Fibroblast of skin of back (primary cell): ENCODE measurements at places on chromosomes 3 and 15.

DNA sequence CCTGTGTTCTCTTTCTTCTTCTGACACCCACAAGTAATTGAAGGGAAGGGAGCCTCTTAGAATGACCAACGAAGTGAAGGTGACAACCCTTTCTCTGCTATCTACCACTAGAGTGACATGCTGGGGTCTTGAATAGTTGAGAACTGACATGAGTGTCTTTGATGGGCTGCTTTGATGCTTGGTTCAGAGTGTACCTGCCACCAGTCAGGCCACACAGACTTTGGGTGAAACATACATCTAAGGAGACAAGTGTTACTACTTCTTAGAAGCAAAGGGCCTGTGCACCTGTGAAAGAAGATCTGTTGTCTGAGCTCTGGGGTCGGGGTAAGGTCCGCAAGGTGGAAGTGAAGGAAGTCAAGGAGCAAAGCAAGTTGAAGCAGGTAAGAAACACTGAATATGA lies 1040.7 kb upstream of the CFAP20DC start:
- DNase-seq: no peak

DNA sequence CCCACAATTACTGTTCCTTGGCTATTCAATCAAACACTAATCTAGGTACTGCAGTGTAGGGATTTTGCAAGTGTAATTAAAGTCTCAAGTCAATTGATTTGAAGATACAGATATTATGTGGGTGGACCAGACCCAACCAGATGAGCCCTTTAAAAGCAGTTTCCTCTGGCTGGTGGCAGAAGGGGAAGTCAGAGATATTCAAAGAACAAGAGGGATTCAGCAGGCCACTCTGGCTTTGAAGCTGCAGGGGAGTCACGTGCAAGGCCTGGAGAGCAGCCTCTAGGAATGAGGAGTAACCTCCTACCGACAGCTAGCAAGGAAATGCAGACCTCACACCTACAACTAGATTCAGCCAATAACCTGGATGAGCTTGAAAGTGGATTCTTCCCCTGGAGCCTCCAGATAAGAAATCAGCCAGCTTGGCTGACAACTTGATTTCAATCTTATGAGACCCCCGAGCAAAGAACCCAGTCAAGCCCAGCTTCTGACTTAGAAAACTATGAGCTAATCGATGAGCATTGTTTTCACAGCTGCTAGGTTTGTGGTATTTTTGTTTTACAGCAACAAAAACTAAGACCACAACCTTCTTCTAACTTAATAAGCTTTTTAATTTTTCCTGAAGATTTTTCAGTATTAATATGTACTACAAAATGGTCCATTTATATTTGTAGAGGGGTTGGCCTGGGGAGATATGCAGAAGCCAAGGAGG lies 13.4 kb downstream of the HACD2 start:
- DNase-seq: no peak

- no peak for DNase-seq
These were observed 576.4 kb upstream of the TBL1XR1 start for GRCh38 chr3:177773717-177774116.

DNA sequence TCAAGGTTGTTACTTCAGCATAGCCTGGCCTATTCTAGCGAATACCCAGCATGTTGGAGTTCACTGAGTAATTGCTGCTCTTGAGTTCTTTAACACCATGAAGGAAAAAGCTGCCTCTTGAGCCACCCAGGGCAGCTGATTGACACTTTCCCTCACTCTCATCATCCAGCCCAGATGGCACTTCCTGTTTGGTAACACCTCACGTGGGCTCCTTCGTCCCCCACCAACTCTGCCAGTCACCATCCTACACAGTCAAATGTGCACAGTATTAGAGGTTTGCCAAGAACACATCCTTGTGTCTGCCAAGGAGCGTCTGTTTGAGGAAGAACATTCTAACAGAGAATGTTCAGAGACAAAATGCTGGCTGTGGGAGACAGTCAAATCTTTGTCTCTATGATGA lies 266.3 kb downstream of the RPLP1 start:
- no peak for DNase-seq

- peak; percentile 94 for DNase-seq
These were observed 44.1 kb downstream of the UMPS start for GRCh38 chr3:124774327-124774718.

DNA sequence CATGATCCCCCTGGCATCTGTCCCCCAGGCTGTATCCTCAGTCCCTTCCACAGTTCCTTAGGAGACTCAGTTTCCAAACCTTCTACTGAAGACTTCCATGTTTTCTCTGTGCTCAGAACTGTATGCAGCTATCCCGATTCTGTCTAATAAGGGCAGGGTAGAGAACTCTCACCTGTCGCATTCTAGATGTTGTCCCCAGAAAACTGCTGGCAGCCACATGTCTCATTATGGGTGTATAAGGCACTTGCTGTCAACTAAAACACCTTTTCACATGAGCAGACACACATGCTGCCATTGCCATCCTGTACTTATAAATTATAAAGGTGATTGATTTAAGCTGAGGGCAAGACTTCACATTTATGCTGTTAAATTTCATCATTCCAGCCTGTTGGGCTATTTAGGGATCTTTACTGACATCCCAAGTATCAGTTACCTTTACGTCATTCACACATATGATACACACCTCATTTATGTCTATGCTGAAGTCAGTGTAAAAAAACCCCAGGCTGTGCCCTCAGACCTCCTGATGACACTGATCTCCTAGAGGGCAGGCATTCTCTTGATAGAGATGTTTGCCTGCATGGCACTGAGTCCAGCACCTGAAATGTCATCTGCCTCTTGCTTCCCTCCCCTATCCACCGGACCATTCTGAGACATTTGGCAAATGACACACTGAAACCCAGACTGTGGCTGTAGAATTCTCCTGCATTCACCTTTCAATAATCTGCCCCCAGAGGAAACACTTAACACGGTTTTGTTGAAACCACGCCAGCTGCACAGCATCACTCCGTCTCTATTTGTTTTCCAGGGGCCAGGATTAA lies 35.8 kb downstream of the BTD start:
- no peak for DNase-seq

DNA sequence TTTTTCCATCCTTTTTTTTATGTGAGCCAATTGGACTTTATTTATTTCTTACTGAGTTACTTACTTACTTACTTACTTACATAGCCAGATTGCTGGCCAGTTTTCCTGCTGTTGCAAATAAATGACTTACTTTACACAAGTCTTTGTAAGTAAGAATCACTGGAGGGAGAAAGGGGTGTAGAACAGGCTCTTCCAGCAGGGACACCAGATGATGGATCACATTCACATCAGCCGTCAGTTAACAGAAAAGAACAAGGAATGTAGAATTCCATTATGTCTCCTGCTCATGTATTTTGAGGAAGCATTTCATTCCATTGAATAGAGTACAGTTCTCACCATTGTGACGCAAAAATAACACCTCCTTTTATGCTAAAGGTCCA lies 188.6 kb downstream of the FNDC3B start:
- no peak for DNase-seq

DNA sequence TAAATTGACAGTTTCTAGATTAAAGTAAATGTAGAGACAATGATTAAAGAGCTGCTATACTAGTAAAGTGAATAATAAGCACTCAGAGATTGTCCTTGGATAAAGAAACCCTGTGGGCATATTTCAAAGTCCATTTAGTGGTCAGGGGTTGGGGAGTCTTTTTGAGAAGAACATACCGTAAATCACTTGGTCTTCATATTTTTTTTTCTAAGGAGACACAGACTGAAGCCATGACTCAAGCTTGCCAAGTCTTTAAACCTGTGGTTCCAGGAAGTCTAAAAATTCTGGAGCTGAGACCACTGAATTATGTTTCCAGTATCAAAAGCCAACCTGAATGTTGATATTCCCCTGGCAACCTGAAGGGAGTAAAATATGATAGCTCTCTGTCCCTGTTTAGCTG lies 171.0 kb downstream of the TPRG1 start:
- no peak for DNase-seq

DNA sequence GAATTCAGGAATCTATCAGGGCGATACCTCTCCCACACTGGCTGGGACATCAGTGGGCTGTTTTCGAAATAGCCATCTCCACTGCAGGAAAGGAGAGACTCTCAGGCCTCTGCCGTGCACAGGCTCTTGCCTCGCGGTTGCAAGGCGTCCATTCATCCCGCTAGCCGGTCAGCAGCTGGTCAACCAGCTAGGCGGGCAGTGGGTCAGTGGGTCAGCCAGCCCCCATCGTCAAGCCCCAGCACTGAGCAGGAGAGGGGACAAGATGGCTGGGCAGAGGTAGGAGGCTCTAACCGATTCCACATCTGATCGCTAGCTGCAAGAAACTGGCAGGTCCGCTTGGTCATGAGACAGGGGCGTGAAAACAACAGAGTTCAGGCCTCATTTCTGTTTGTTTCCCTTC lies 45.1 kb downstream of the MUC4 start:
- DNase-seq: no peak

DNA sequence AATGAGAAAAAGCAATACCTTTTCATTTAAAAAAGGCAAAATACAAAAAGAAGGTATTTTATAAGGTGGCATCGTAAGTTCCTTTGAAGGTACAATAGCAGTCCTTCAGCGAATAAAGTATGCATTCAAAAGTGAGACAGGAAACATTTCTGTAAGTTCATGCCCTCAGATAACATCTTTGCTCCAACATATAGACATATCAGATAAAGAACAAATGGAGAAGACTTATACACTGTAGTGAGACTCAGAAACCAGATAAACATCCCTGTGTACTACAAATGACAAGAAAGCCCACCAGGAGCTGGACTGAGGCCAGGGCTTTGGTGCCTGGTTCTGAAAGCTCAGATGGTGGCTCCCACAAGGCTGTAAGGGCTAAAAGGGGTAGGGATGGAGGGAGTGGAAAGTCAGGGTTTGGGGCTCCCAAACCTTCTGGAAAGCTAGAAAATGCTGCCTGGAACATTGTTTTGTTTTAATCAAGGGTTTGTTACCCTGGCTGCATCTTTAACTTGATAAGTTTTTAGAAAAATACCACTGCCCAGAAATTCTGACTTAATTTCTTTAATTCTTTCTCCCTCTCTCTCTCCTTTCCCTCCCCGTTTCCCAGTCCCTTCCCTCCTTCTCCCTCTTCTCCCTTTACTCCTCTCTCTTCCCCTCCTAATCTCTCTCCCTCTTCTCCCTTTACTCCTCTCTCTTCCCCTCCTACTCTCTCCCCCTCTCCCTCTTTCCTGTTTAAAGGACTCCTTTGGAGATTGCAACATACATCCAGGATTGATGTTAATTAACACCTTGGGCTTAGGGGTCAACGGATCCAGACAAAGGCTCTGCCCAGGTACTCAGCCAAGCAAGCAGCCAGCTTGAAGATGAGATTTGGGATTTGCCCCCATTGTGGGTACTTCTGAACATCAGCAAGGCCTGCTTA lies 126.1 kb downstream of the AQP9 start:
- DNase-seq: no peak

DNA sequence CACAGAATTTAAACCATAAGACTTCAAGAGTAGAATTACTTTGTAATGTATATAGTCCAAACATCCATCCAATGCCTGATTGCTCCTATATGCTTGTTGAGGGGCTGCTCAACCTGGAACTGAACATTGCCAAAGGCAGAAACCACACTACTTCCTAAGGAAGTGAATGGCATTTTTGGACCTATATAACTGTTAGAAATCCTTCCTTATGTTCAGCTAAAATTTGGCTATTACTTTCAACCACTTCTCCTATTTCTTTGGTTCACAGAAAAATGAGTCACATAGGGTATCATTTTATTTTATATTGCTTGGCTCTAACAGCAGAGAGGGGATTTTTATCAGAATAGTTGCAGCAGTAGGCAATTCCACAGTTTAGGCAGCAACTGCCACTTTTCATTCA lies 342.1 kb downstream of the SLC9A9 start:
- no peak for DNase-seq

- peak; percentile 11 for DNase-seq
These were observed 991 bp upstream of the HIGD1A start for GRCh38 chr3:42805141-42805821.

GRCh38 chr3:46848271-46849044 lies 14.8 kb downstream of the MYL3 start:
- peak; percentile 84 for DNase-seq

GRCh38 chr3:31762888-31763351 lies 218.1 kb downstream of the OSBPL10 start:
- DNase-seq: no peak

DNA sequence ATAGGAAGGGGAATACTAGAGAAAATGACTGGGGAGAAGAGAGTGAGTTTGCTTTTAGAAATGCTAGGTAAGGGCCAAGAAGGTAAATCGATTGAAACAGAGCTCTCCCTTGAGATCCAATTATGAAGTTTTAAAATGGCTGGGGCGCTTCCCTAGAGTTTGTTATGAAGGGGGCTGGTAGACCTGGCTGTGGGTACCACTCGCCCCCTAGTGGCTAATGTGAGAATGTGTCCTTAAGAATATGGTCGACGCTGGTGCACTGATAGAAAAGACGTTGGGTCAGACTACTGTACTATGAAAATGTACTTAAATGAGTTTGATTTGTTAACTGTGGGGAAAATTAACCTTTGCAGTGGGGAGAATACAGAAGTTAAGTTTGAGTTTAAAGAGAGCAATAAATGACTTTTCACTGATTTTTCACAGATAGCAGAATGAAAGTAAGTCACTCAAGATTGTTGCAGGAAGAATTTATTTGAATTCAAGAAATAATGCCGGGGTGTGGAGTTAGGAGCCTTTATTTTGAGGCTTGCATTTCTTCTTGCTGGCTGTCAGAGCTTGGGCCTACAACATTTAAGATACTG lies 9.2 kb downstream of the TMPRSS7 start:
- DNase-seq: peak; percentile 75

DNA sequence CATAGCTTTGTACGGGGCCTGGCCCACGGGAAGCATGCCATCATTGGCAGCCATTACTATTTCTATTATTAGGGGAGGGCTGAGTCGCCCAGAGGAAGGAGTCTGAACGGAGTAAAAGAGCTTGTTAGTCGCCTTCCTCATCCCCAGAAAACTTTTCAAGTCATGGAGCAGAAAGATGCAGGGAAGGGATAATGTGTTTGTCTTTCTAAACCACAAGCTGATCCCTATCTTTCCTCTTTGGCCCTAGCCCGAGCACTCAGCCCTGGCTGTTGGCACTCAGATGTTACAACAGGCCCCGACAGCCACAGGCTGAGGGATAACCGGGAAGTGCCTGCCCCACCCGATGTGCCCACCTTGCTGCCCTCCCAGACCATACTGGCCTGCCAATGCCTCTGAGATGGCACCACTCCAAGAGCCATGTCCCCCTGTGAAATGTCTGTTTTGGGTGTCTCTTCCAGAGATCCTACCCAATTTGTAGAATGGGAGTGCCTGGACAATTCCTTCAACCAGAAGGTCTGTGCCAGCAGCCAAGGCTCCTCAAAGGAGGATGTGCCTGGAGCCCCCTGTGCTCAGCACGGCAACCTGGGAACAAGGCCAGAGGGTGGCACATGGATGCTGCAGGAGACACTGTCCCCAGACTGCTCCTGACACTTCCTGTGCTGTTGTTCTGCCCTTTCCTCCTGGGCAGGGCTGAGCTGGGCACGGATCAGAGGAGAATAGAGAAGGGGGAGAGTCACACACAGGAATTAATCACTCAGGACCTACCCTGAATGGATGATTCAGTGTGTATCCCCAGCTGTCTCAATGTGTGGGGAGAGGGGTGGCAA lies 10.8 kb downstream of the PAK6 start:
- DNase-seq: peak; percentile 31

DNA sequence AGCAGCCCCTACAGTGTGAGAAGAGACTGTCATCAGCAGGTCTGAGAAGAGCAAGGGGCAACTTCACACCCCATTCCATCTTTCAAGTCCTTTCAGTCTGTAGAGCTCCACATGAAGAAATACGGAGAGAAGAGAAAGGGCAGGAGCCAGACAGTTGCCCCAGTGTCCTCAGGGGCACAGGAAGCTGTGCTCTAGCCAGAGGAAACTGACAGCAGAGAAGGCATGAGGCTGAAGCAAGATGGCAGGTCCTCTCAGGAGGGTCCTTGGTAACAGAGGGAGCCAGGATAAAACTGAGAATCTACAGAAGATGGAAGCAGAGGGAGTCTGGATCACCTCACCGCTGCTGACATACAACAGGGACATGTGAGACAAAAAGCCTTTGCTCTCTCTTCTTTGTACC lies 47.3 kb downstream of the PLCH1 start:
- DNase-seq: no peak
